NCI-H2081 treated with DMSO at 0.1 percent for 48 hours (cell line): ENCODE measurements at places on chromosomes 7 and 10.

DNA sequence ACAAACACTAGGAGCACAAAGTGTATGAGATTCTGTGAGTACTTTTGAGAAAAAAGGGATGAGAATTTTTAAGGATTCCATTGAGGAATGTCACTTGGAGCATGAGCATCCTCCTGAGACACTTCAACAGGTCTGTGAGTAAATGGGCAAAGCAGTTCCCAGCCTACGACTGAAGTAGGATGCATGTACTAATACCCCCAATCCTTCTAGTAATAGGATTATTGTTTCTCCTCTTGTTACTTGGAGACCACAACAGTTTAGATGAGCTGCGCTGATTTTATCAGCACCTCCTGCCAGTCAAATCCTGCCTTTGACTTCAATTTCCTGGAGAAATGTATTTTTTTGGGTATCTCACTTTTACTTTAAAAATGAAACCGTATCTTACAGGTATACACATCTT lies 820 bp downstream of the BBS9 start:
- no peak for DNase-seq

GRCh38 chr7:152683297-152683696 lies 7.4 kb upstream of the XRCC2 start:
- DNase-seq, result no peak

GRCh38 chr10:69865450-69865849 lies 63.7 kb downstream of the COL13A1 start:
- no peak for DNase-seq

- DNase-seq, result no peak
These were observed 72.8 kb downstream of the FIGNL1 start for GRCh38 chr7:50377356-50377755.

- DNase-seq, result no peak
These were observed 665.4 kb upstream of the PHF14 start for GRCh38 chr7:10308276-10308675.

- DNase-seq, result no peak
These were observed 659.0 kb upstream of the FZD8 start for GRCh38 chr10:36301139-36301538.

GRCh38 chr7:116439841-116440549 lies 59.5 kb upstream of the CAV2 start:
- DNase-seq, result no peak

DNA sequence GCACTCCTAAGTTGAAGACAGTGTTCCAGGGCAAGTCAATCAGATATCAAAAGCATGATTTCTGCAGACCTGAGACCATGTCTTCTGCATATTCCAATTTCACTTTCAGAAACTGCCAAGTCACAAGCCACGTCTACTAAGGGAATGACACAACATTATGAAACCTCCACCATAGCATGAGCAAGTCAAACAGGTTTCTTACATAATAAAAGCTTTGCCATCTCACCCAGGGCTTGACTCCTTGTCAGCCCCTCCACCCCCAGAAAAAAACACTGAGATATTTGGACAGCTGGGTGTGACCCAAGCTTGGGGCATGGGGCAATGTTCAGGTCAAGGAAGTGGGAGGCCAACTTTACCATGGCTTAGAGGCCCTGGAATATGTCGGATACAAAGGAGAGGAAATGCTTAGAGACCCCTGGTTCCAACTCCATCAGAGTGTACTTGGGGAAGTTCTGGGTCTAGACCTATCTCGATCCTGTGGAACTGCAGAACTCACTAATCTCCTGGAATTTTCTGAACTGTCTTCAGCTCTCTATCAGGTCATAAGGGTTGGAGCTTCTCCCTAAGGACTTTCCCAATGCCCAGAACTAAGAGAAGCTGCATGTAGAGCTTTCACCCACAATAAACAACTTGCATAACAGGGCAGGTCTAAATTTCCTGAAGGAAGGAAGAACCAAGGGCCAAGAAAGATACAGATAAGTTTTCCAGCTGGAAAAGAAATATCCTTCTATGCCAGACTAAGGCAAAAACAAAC lies 80.6 kb upstream of the NAMPT start:
- no peak for DNase-seq

GRCh38 chr7:4111166-4111565 lies 570.9 kb upstream of the FOXK1 start:
- no peak for DNase-seq

- no peak for DNase-seq
These were observed 5.4 kb upstream of the PDE1C start for GRCh38 chr7:32075612-32076011.

- DNase-seq, result no peak
These were observed 680 bp downstream of the C7orf57 start for GRCh38 chr7:48035967-48036478.

GRCh38 chr7:29548823-29549222 lies 14.8 kb upstream of the PRR15 start:
- no peak for DNase-seq

GRCh38 chr10:94938383-94938782 lies at the start of gene CYP2C9:
Gene CYP2C9, plus strand, starts transcription at chr10:94938658. Its CDS starts 25 bp downstream, at chr10:94938683.
- DNase-seq, result no peak
